ENCODE measurements at places on chromosomes 2 and 18. TPM values are rescaled to one million over a fixed set of nuclear protein-coding genes. Genes with fewer than 3 reads are reported as not detected.

RAB6C gene
- total RNA-seq = not detected

DNA sequence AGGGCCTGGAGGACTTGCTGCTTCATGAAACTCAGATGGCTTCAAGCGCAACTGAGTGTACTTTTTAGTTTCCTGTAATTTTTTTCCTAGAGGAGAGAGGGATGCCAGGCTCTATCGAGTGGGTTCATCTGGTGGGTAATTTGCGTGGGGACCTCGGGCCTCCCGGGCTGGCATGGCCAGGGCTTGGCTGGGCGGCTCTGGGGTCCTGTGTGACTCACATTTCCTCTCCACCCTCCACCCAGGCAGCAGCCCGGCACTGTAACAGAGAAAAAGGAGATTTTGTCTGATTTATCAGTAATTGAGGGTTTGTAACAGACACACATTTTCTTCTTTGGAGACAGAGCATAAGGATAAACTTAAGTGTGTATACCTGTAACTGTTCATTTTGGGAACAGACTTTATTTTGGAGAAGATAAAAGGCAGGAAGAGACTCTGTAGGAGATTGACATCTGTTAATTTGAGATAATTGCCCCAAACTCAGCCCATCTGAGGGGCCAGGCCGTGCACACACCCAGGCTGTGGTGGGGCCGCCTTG, 64.3 kb downstream of the NFATC1 start:
- no peak for ATAC-seq

DES gene
- total RNA-seq = 29.3 TPM

HS6ST1 gene
- 30.8 TPM for total RNA-seq

DNA sequence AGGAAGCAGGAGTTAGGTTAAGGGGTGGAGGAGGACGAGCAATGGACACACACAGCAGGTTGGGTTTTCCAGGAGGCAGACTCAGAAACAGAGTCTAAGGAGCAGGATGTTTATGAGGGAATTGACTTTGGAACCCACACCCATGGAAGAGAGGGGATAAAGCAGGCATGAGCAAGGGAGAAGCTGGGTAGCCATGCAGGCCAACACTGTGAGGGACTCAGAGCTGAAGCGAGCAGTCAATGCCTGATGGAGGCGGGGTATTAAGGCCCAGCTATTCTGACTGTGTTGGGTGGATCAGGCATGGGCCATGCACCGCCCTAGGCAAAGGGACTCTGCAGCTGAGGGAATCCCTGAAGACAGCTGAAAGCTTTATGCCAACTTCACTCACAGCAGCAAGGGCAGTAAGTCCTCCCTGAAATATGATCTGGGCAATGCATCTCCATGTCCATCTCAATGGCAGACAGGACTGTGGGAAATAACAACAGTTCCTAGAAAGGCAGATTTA, 37.6 kb downstream of the TEX51 start:
- ATAC-seq = no peak

DNA sequence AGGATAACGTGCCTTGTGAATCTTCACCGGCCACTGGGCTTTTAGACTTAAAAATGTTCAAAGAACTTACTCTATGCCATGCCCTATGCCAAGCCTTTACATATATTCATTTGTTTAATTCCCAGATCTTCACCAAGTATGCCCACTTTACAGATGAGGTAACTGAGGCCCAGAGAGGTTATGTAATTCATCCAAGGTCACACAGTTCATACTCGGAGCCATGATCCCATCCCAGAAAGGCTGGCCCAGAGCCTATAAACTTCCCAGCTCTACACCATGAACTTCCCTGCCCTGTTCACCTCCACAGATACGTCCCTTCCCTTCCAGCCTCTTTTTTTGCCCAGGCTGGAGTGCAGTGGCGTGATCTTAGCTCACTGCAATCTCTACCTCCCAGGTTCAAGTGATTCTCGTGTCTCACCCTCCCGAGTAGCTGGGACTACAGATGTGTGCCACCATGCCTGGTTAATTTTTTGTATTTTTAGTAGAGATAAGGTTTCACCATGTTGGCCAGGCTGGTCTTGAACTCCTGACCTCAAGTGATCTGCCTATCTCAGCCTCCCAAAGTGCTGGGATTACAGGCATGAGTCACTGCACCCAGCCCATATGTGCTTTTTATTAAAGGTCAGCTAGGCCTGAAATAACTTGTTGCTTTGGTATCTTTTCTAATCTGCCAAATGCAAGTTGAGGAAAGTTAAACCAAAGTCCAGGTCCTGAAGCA, 44.1 kb downstream of the MTHFD2 start:
- no peak for ATAC-seq

All from esophagus mucosa (tissue), 1 donor.